ENCODE measurements at places on chromosomes 1 and 21.

GRCh38 chr1:16628361-16629111 lies 15.2 kb upstream of the NBPF1 start:
- no peak for DNase-seq

DNA sequence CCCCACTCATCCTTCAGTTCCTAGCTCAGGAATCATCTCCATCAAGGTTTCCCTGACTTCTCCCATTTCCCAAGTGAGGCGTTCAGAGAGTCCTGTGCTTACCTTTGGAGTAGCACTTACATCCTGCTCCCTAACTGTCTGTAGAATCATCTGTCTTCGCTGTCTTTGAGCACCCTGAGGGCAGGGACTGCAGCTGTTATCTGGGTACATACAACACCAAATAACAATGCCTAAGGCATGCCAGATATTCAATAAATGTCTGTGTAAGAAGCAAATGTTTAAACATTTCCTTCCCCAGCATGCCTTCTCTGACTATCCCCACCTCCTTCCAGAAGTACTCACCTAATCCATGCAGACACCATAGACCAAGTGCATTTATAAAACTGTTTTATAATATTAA lies 65.4 kb downstream of the JAK1 start:
- no peak for DNase-seq

GRCh38 chr1:205025239-205025638 lies 17.8 kb upstream of the CNTN2 start:
- no peak for DNase-seq

DNA sequence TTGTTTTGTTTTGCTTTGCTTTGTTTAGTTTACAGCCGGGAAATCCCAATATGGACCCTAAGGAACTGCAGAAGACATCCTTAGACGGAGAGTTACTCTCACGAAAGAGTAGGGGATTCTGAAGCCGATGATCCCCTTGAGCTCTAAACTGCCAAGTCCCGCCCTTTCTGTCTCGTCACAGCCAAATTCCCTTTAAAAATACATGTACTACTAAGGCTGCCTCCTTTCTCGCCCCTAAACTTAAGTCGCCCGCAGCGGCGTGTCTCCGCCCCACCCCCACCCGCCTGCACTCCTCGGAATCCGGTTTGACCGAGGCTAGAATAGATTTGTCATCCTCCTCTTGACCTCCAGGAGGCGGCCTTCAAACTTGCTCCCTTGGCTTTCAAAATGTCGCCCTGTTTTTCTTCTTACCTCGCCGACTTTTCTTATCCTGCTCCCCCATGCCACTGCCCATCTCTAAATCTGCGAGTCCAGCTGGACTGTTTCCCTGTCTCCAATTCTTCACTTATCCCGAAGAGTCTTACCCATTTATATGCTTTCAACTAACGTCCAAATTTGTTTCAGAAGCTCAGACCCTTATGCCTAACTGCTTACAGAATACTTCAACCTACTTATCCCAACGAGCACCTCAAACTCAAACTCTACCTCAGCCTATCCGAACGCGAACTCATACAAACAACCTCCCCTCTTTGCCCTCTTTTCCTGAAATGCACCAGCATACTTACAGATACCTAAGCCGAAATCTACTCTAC lies 10.9 kb upstream of the BOLA1 start:
- peak; percentile 72 for DNase-seq

DNA sequence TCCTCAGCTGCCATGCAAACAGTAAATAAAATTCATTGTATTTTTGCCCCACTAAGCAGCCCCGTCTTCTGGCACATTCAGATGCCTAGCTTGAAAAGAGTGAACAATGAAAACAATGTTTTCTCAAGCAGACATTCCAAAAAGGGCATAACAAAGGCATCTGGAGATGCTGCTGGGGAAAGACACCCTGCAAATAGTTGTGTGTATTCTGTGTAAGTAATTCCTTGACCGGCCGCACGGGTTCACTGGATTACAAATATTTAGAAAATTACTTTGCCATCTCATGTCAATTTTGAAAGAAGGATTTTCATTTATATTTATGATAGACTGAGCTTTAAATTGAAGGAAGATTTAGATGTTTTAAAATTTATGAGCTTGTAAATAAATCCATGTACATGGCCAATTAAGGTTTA lies 142.2 kb downstream of the SLC45A1 start:
- no peak for DNase-seq

DNA sequence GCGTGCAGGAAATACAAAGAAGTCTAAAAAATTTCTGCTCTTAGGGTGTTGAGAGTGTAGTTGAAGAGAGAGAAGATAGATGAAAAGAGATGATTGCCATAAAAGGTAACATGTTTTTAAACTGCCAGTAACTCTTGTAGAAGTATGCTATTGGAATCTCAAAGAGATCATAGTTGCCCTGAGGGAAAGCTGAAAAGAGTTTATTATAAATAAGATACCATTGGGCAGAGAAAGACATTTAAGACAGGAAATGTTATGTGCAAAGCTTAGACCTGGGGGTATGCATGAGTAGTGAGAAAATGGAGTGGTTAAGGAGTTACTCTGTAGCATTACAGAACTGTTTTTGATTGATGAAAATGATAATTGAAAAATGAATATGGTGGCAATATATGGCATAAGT lies 17.6 kb downstream of the GABPA start:
- DNase-seq, result no peak

DNA sequence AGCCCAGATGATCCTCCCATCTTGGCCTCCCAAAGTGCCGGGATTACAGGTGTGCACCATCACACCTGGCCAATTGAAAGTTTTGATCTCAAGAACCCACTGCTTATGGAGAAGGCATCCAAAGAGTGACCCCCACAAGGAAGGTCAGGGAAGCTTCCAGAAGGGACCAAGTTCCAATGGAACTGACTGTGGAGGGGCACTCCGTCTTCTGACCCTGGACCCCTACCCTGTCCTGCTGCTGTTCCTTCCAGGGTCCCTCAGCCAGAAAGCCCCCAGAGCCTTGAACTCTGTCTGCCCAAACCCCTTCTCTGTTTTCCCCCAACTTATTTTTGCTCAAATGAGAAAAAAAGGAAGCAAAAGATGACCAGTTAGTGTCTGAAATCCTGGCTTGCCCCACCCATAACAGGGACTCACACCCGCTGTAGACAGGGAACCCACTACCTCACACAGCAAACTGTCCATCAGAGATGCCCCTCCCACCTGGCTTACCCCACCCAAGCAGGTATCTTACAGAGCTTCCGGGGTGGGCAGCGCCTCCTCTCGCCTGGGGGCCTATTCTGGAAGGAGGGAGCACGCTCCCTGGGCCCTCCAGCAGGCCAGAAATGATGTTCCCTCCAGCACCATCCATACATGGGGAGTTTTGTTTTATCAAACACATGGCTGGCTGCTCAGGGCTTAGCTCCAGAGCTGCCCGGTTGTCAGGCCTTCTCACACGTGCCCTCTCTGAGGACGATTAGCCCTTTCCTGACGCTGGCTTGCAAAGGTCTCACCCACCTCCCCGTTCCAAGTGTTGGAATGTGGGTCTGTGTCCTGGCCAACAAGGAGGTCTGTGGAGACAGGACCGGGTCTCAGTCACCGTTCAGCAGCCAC lies 3.1 kb upstream of the WNT3A start:
- DNase-seq, result no peak

DNA sequence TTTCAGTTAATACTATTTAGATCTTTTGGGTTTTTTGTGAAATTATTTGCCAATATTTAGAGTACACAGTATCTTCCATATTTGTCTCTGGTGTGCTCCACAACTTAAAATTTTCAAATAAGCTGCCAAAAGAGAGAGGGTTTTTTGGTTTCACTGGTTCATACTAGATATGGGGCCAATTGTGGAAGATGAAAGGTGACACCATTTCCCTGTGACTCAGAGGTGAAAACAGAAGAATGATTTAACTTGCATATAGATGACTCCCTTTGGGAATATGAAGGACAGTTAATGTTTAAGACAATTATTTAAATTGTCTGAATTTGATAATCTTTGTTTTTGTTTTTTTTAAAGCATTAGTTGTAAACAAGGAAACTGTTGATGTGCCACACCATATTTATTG lies 37.5 kb downstream of the IVNS1ABP start:
- no peak for DNase-seq

- DNase-seq, result no peak
These were observed 31.9 kb downstream of the WNT9A start for GRCh38 chr1:227915564-227916553.

DNA sequence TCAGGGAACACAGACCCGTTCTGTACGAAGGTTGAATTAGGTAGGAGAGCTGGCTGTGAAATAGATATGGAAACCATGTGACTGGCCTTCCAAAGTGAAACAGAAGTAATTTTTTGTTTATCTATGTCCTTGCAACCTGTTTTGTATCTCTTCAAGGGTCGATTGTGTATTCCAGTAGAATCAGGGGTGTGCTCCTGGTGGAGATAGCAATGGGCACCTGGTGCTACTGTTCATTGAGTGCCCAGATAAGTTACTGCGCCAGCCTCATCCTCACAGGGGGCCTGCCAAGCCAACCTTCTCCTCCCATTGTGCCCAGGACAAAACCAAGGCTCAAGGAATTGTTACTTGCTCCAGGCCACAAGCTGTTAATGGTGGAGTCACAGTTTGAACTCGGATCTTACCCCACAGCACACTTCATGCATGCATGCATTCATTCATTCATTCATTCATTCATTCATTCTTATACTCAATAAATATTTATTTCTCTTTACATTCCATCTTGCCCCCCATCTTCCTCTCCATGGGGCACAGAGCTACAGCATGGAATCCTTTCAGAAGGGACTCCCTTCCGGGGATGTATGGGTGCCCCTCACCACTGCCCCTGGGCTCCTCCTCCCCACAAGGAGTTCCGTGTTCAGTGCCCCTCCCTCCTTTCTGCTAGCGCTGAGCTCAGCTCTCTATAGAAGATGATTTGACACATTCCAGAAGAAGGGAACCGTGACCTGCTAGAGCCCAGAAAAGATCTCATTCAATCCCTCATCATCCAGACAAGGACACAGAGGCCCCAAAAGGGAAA lies 24.0 kb downstream of the ADORA1 start:
- DNase-seq, result no peak
